ENCODE measurements at places on chromosomes 7 and 10.

DNA sequence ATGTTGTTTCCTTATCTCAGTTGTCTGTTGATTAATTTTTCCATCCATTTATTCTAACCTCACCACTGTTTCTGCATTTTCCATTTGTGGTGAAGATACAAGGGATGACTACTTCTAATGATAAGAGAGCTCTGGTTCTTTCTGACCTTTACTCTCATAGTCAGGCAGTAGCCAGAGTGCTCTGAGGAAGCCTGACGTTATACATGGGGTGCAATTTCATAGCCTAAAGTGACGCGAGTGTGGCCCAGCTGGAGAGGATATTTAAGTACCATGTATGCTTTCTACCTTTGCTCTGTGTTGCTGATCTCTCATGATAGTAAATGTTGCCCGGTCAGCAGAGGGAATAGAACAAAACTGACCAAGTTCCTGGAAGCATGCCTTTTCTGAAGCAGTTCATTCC lies 33.9 kb upstream of the CYCS start:
- no peak for DNase-seq

DNA sequence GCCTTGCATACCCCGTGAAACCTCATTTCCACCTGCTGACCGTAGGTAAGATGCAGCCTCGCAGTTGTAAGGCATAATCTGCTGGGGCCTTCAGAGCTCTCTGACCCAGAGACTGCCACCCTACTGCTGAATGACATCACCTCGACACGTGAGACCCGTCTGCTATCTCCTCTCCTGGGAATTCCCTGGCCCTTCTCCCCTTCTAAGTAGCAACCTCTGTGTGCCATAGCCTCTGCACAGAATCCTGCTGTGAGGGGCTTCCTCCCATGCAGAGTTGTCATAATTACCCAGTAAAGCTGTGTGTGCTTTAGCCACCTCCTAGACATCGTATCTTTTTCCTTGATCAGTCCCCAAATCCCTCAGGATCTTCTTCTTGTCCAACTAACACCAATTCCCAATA lies 106.7 kb downstream of the CACNB2 start:
- no peak for DNase-seq

DNA sequence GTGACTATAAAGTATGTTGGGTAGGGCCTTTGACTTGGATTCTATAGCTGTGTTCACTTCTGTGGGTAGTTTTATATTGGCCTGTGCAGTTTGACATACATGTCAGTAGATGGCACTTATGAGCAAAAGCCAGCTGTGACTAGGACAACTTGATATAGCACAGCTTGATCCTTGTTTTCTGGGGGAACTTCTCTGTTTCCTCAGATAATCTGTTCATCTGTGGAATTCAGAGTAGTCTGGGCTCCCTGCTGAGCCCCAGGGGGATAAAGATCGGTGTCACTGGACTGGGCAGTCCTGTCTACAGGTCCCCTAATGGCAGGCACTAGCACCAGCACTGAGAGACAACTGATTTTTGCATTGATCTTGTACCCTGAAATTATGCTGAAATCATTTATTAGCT lies 25.4 kb downstream of the CYP2C9 start:
- peak; percentile 5 for DNase-seq

DNA sequence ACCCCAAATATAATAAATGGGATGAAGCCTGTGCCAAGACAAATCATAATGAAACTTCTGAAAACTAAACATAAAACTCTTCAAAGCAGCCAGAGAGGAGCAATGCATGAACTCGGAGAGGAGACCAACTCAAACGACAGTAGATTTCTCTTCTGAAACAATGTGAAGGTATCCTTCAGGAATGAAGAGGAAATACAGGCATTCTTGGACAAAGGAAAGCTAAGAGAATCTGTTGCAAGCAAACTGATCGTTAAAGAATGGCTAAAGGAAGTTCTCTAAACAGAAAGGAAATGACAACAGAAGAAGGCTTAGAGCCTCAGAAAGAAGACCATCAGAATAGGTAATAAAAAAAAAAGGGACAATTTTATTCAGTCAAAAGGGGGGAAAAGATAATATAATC lies 6.6 kb downstream of the GNA12 start:
- DNase-seq = no peak

DNA sequence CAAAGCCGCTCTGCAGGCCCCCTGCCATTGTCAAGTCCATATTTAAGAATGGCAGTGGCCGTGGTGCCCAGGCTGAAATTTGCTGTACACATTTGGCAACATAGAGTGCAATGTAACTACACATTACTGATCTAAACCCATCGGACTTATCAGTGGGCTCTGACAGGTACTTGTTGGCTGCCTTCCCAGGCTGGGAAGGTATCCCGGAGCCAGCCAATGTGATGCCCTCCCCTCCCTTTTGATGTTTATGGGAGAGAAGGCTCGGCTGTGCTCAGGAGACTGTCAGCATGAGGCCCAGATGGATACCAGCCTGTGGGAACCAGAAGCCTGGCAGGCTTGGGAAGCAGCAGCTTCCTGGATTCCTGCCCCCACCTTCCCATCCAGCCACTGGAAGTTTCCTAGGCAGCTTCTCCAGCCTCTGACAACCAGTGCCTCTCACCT lies 146.1 kb upstream of the TCF7L2 start:
- no peak for DNase-seq

DNA sequence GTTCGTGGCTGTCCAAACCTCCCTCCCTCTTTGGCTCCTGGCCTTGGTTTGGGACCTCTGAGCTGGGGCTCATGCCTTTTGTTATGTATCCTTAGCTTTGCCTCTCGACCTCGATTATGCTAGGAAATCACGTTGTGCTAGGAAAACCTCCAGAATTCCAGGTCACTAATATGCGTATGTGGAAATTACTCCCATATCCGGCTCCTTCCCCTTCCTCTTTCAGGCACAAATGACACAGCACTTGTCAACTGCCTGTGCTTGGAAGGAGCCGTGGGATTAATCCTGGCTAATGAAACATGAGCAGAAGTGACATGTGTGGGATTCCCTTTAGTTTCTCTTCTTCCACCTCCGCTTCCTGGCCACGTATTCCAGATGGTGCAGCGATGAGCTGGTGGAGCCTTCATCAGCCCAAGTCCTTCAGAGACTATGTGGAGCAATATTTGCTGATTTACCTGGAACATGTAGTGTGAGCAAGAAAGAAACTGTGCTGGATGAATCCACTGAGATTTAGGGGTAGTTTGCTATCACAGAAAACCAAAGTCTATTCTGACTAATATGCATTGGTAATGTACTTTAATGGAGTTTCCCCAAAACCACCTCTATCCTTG lies 149.2 kb downstream of the REEP3 start:
- peak; percentile 90 for DNase-seq

GRCh38 chr10:44177610-44178009 lies 207.3 kb downstream of the CXCL12 start:
- no peak for DNase-seq

GRCh38 chr7:116806046-116806944 lies 56.1 kb upstream of the CAPZA2 start:
- peak; percentile 60 for DNase-seq

GRCh38 chr10:125774581-125775191 lies 935 bp downstream of the MMP21 start:
- no peak for DNase-seq

Measured in dermis microvascular lymphatic vessel endothelial cell (primary cell).